Spinal cord (tissue), 10 donors: ENCODE measurements at places on chromosomes 4 and X. TPM values are rescaled to one million over a fixed set of nuclear protein-coding genes. Genes with fewer than 3 reads are reported as not detected.

GRCh38 chrX:69556060-69557011 lies 52.2 kb downstream of the NALF2 start:
- H3K27me3 ChIP-seq = no peaks in the 10 kb centered on the region
- H3K4me1 ChIP-seq = peaks cover 4% of the 10 kb centered on the region
- no peak for DNase-seq
- H3K27ac ChIP-seq = no peak overlapping the region

DNA sequence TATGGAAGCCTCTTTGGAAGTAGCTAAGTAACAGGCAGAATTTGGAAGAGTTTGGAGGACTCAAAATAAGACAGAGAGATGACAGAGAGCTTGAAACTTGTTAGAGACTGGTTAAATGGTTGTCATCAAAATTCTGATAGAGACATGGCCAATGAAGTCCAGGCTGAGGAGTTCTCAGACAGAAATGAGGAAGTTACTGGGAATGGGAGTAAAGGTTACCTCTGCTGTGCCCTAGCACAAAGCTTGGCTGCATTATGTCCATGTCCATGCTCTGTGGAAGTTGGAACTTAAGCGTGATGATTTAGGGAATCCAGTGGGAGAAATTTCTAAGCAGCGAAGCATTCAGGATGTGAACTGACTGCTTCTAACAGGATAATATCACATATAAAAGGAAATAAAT lies 146.2 kb upstream of the NDST4 start:
- DNase-seq = no peak
- H3K4me1 ChIP-seq = no peaks in the 10 kb centered on the region
- H3K27ac ChIP-seq = no peak overlapping the region
- H3K36me3 ChIP-seq = no peaks in the 10 kb centered on the region
- no peak overlapping the region for H3K4me3 ChIP-seq

DNA sequence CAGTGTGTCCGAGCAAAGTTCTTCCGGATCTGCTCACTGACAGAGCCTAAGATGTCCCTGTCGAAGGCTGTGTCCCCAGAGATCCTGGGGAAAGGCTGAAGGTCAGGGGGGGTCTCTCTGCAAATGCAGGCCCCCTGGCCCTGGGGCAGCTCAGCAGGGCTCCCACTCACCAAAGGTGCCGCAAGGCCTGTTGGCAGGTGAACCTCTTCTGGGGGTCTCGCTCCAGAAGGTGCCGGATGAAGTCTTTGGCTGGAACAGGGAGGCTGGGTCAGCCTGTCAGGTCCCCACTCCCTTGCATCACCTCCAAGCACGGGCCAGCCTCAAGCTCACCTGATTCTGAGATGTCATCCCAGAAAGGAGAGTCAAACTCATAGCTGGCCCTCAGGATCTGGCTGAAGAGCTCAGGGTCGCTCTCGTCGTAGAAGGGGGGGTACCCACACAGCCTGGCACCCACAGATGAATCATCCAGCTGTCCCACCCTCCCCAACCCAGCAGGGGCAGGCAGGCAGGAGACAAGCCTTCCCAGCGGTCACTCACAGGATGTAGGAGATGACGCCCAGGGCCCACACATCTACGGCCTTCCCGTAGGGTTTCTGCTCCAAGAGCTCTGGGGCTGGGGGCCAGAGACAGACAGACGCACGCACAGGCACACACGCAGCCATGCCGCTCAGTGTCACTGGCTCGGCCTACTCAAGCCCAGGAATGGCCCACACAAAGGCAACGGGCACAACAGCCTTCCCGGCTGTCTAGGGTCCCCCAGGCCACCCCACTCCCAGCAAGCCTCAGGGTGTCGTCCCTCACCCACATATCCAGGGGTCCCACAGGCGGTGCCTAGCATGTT lies 2.6 kb downstream of the PNCK start:
- peaks cover 22% of the 10 kb centered on the region for H3K36me3 ChIP-seq
- H3K27ac ChIP-seq = no peak overlapping the region
- H3K27me3 ChIP-seq = peaks cover 11% of the 10 kb centered on the region
- peaks cover 22% of the 10 kb centered on the region for H3K4me1 ChIP-seq

GRCh38 chrX:139559383-139560042 lies 29.0 kb downstream of the F9 start:
- no peaks in the 10 kb centered on the region for H3K36me3 ChIP-seq
- DNase-seq = peak; percentile 38
- no peaks in the 10 kb centered on the region for H3K4me1 ChIP-seq
- H3K4me3 ChIP-seq = no peak overlapping the region
- no peak overlapping the region for H3K27ac ChIP-seq
- H3K27me3 ChIP-seq = peaks cover 8% of the 10 kb centered on the region

DNA sequence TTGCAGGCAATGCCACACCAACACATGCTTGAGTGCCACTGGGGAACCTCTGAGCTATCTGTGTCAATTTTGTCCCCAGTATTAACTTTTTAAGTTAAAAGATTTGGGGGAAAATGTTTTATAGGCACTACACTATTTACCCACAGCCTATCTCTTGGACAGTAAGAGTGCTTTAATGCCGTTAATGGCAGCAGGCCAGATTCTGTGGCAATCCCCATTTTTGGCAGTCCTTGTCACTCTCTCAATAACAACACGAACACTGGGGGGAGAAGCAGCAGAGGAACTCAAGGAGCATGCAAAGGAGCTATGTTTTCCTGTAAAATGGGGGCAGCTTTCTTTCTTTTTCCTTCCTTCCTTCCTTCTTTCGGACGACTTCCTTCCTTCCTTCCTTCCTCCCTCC lies 168.6 kb downstream of the NSUN7 start:
- H3K4me1 ChIP-seq = peaks cover 10% of the 10 kb centered on the region
- no peak overlapping the region for H3K27ac ChIP-seq
- DNase-seq = peak; percentile 85
- H3K36me3 ChIP-seq = peaks cover 9% of the 10 kb centered on the region
- no peaks in the 10 kb centered on the region for H3K27me3 ChIP-seq
- H3K4me3 ChIP-seq = no peak overlapping the region

The CXCL11 gene
- 0.69 TPM for total RNA-seq

The RAI2 gene
- total RNA-seq = 5.2 TPM

The GIMD1 gene
- not detected for total RNA-seq

The SLC7A11 gene
- total RNA-seq = 194 TPM

The REPS2 gene
- 35.1 TPM for total RNA-seq
